ENCODE measurements at places on chromosomes 16 and 17. TPM values are rescaled to one million over a fixed set of nuclear protein-coding genes. Genes with fewer than 3 reads are reported as not detected.

DNA sequence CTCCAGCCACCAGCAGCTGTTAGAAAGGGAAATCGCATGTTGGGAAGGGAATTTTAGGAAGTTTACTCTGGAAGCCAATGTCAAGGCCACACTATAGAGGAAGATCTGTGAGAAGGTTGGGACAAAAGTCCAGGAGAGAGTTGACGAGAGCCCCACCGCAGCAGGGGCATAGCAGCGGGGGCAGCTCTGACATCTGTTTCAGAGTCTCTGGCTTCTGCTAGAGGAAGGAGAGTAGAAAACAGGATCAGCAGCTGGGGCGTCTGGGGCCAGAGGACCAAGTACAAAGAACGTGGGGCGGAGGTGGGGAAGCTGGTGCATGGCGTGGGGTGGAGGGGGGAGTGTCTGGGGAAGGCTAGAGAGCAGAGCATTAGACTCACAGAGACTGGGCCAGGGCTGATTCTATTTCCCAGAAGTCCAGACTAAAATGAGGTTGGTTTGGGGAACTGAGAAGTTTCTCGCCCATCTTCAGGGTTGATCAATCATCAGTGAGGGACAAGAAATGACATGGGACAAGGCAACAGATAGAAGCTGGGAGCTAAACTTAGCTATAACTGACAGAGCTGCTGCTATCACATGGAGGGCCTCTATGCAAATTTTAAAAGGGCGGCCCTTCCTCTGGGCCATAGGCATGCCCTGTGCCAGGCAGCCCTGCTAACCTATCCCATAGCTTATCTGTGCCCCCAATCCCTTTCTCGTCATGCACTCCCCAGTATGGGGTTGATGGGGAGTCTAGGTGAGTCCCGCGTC lies 1.2 kb downstream of the RABEP2 start:
- no peak overlapping the region for H3K27ac ChIP-seq
- no peak overlapping the region for H3K4me3 ChIP-seq
- DNase-seq, result no peak
- H3K27me3 ChIP-seq, result no peaks in the 10 kb centered on the region
- H3K36me3 ChIP-seq, result no peaks in the 10 kb centered on the region

The HOXB3 gene
- 2.4 TPM for polyA plus RNA-seq

GRCh38 chr16:82146957-82147356 lies 23.1 kb downstream of the MPHOSPH6 start:
- no peaks in the 10 kb centered on the region for H3K4me1 ChIP-seq
- peaks cover 4% of the 10 kb centered on the region for H3K36me3 ChIP-seq
- H3K27ac ChIP-seq, result no peak overlapping the region
- no peaks in the 10 kb centered on the region for H3K27me3 ChIP-seq
- H3K4me3 ChIP-seq, result no peak overlapping the region

- no peak overlapping the region for H3K4me3 ChIP-seq
- no peak for DNase-seq
- H3K27me3 ChIP-seq, result no peaks in the 10 kb centered on the region
- H3K27ac ChIP-seq, result no peak overlapping the region
- H3K36me3 ChIP-seq, result no peaks in the 10 kb centered on the region
- no peaks in the 10 kb centered on the region for H3K4me1 ChIP-seq
These were observed 369.1 kb downstream of the XYLT1 start for GRCh38 chr16:17101646-17102045.

The SKAP1 gene
- not detected for polyA plus RNA-seq

DNA sequence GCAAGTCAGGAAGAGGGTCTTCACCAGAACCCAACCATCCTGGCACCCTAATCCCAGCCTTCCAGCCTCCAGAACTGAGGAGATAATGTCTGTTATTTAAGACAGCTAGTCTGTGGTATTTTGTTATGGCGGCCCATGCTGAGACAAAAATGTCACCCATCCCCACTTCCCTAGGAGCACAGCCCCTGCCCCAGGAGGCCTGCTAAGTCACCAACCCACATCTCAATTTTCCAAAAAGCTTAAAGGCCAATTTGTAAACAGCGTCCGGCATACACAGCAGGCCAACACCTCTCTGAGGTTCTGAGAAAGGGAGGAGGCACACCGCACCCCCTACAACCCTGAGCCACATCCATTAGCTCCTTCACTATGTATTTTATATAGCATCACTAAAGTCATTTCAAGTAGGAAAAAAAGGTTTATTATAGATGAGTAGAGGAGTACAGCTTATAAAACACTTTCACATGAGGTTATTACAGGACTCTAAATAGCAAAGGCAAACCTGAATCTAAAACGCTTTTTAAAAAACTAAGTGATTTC lies 6.9 kb downstream of the TMEM170A start:
- H3K36me3 ChIP-seq, result no peaks in the 10 kb centered on the region
- no peak overlapping the region for H3K4me3 ChIP-seq
- no peak overlapping the region for H3K27ac ChIP-seq
- DNase-seq, result no peak
- H3K4me1 ChIP-seq, result no peaks in the 10 kb centered on the region

The CCR7 gene
- 0.13 TPM for polyA plus RNA-seq

DNA sequence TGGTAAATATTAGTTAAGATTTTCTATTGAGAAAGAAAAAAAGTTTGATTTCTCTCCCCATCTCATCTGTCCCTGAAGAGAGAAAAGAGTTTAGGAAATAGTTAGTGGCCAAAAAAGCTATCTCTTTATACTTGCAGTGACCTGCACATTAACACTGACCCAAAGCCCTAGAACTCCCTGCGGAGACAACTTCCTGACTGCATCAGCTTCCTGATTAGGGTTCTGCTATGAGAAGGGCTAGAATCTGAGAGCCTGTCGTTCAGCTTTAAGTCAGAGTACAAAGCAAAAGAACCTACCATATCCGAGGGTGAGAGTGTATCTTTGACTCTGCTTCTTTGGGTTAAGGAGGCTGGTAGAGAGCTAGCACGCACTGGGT lies 24.7 kb downstream of the LIMD2 start:
- peak overlapping the region; percentile 78 for H3K27ac ChIP-seq
- H3K36me3 ChIP-seq, result no peaks in the 10 kb centered on the region
- H3K4me1 ChIP-seq, result no peaks in the 10 kb centered on the region
- H3K27me3 ChIP-seq, result no peaks in the 10 kb centered on the region
- H3K4me3 ChIP-seq, result no peak overlapping the region

The TEPSIN gene
- polyA plus RNA-seq, result 79.0 TPM

GRCh38 chr17:27921599-27921998 lies 28.4 kb upstream of the LYRM9 start:
- DNase-seq, result no peak
- no peak overlapping the region for H3K27ac ChIP-seq
- no peaks in the 10 kb centered on the region for H3K4me1 ChIP-seq
- no peak overlapping the region for H3K4me3 ChIP-seq
- no peaks in the 10 kb centered on the region for H3K36me3 ChIP-seq
- H3K27me3 ChIP-seq, result no peaks in the 10 kb centered on the region

DNA sequence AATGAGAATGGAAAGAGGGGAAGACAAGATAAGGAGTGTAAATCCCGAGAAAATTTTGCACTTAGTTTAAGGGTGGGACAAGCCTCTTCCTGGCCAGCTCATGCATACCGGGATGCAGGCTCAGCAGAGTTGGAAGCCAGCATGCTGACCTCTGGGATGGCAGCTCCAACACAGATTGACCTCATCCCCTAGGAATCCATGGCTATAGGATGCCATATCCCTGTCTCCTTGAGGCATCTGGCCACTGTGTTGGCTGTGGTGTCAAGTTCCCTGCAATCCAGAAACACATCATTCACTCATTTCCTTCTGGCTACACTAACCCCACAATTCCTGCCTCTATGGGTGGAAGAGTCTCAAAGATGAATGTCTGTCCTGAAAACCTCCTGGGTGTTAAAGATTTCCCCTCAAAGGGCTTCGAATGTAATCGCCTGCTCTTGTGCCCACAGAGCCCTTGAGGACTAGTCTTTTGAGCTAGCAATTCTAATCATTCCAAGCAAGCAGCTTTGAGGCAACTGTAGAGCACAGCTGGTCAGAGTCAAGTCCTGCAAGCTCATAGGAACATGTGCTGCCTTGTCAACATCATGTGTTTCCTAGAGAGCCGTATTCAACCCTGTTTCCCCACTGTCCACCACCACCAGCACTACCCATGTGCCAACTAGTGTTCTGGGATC lies 141.4 kb downstream of the PMP22 start:
- no peak overlapping the region for H3K27ac ChIP-seq
- no peak for DNase-seq
- H3K4me3 ChIP-seq, result no peak overlapping the region
- H3K4me1 ChIP-seq, result no peaks in the 10 kb centered on the region
- no peaks in the 10 kb centered on the region for H3K36me3 ChIP-seq

- no peaks in the 10 kb centered on the region for H3K36me3 ChIP-seq
- H3K27me3 ChIP-seq, result no peaks in the 10 kb centered on the region
- peaks cover 3% of the 10 kb centered on the region for H3K4me1 ChIP-seq
These were observed 17.1 kb upstream of the CPSF4L start for GRCh38 chr17:73278465-73279453.

- H3K4me3 ChIP-seq, result no peak overlapping the region
- no peaks in the 10 kb centered on the region for H3K36me3 ChIP-seq
These were observed 13.5 kb downstream of the NPRL3 start for GRCh38 chr16:125011-125410.

GRCh38 chr17:2083613-2084035 lies 28.7 kb downstream of the HIC1 start:
- H3K27ac ChIP-seq, result no peak overlapping the region
- peaks cover 5% of the 10 kb centered on the region for H3K36me3 ChIP-seq
- H3K4me1 ChIP-seq, result no peaks in the 10 kb centered on the region
- no peak overlapping the region for H3K4me3 ChIP-seq
- DNase-seq, result no peak

DNA sequence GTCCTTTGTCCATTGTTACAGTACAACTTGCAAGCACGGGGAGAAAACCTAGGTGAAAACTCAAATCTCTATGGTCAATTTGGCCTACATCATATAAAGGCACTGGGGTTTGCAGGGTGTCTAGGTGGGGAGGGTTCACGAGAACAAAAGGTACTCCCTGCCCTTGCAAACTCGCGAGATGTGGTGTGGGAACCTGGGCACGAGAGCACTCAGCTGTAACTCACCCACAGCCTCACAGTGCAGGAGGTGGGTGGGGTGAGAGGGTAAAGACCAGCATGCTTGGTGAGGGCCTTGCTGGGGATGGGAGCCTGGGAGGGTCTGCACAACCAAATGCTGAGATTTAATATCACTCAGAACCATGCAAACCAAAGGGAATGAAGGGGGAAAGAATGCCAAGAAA lies 18.4 kb upstream of the ZNF594 start:
- no peak overlapping the region for H3K4me3 ChIP-seq
- no peaks in the 10 kb centered on the region for H3K27me3 ChIP-seq
- H3K27ac ChIP-seq, result no peak overlapping the region
- no peak for DNase-seq
- H3K4me1 ChIP-seq, result no peaks in the 10 kb centered on the region

The ABCA5 gene
- 2.0 TPM for polyA plus RNA-seq

DNA sequence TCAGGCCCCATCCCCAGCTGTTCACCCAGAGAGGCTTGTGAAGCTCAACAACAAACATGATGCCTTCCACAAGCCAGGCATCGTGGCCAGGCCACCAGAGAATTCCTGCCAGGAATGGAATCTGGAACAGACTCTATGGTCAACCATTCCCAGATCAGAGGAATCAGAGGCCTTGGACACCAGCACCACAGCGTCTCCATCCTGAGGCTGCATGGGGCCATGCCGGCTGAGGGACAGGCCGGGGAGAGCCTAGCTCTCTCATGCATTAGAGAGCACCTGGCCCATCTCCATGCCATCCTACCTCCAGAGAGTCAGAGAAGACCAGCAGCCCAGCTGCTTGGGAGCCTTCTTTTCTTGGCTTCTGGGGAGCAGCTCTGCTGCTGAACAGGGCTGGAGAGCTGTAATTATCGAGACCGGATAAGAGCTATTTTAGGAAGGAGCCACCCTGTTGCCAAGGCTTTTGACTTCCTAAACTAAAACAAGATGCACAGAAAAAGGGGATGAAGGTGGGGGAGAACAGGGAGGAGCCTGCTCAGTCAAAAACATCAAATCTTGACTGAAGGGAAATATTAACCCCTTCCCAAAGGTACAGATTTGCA lies 24.5 kb upstream of the MTMR4 start:
- H3K4me1 ChIP-seq, result no peaks in the 10 kb centered on the region
- no peaks in the 10 kb centered on the region for H3K27me3 ChIP-seq
- H3K27ac ChIP-seq, result no peak overlapping the region
- no peaks in the 10 kb centered on the region for H3K36me3 ChIP-seq

The C16orf46 gene
- polyA plus RNA-seq, result 0.38 TPM

The CLDN9 gene
- polyA plus RNA-seq, result not detected

- no peak overlapping the region for H3K4me3 ChIP-seq
- no peaks in the 10 kb centered on the region for H3K27me3 ChIP-seq
- H3K36me3 ChIP-seq, result no peaks in the 10 kb centered on the region
- no peaks in the 10 kb centered on the region for H3K4me1 ChIP-seq
These were observed 20.3 kb downstream of the PITPNM3 start for GRCh38 chr17:6536053-6536452.

DNA sequence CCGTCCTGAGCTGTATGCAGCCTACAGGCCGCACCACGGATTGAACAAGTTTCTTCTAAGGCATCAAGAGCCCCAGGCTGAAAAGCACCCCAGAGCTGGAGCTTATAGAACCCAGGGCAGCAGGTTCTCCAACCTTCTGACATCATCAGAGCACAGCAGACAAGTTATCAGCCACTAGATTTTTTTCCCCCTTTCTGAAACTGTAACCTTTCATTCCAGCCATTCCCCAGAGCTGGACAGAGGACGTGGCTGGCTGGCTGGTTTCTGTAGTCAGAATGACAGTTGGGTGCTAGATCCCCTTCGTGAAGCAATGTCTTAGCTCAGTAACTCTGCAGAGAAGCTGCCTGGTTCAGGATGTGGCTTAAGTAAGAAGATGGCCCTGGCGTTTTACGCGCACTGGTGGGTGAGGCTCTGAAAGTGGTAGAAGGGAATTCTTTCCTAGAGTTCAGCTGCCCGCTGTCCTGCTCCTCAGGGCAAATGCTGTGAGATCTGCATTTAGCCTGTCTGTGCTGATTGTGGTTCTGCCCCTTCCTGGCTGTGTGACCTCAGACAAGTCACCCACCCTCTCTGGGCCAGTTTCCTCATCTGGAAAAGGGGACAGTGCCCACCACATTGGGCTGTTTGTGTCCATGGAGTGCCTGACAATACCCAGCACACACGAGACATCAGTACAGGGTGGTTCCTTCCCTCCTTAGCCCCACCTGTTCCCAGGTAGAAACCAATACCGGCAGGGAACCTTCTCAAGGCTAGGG lies 9.1 kb downstream of the DEXI start:
- peak; percentile 59 for DNase-seq
- no peaks in the 10 kb centered on the region for H3K36me3 ChIP-seq
- no peaks in the 10 kb centered on the region for H3K27me3 ChIP-seq
- peaks cover 8% of the 10 kb centered on the region for H3K4me1 ChIP-seq

DNA sequence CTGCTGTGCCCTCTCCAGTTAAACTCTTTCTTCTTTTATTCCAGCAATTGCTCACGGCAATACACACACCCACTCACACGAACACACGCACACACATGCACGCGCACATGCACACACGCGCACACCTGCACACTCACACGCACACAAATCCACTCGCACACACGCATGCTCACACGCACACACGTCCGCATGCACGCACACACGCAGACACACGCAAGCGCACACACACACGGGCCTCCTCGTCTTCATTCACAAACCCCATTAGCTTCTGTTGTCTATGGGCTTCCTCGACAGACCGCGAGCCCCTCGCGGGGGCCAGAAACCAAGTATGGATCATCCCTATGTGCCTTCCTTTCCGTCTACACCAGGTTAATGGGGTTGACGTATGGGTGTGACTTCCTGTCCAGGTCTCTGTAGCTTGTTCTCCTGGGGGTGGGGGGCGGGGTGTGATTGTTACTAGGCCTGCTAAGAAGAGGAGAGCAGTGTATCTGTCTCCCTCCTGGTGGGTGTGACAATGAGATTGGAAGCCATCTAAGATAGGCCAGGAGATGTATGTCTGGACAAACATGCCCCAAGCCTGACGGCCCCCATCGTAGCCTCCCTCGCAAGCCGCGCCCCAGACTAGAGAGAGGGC lies 670 bp upstream of the CTF1 start:
- H3K27me3 ChIP-seq, result no peaks in the 10 kb centered on the region
- H3K36me3 ChIP-seq, result no peaks in the 10 kb centered on the region
- H3K4me1 ChIP-seq, result no peaks in the 10 kb centered on the region
- H3K4me3 ChIP-seq, result peak overlapping the region; percentile 10

The ANKFN1 gene
- polyA plus RNA-seq, result not detected
